ENCODE measurements at places on chromosomes 6 and 20.

DNA sequence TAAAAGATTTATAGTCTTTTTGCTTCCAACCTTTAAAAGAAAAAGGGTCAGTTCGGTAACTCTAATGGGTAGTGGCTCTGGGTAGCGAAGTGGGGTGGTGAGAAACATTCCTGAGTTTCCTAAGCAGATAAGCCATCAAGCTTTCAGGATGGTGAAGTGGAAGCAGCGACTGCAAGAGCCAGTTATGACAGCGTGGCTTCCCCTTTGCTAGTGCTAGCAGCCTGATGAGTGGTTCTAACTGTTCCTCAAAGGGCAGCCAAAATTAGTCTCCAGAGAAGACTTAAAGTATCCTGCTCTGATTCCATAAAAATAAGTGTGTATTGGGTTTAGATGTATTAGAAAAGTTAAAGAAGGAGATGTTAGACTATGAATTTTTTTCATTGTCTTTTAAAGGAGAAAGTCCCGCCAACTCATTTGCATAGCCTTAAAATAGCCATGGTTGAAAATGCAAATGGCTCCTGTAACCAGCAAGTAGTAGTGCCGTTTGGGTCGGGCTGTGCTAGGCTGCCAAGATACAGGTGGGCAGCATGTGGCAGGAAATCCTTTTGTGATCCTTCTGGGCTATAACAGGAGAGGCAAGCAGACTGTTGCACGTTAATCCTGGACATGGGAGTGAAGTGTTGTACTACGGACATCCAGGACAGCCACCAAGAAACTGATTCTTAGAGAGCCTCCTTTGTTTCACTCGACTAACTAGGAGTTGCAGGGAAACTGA is 18.0 kb downstream of the ELOVL2 start:
- no peak for DNase-seq

- DNase-seq = no peak
These were observed 2.2 kb upstream of the TUBB2B start for GRCh38 chr6:3229566-3230178.

DNA sequence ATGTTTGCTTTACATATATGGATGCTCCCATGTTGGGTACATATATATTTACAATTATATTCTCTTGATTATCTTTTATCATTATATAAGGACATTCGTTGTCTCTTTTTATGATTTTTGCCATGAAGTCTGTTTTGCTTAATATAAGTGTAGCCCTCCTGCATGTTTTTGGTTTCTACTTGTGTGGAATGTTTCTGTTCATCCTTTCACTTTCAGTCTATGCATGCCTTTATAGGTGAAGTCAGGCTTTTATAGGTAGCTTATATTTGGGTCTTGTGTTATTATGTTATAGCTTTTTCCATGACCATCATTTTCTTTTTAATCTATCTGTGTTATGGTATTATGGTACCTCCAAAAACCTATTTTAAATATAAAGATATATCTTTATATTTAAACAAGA is 612.5 kb upstream of the HS3ST5 start:
- DNase-seq = no peak

GRCh38 chr6:142819603-142820337 is 125.2 kb downstream of the HIVEP2 start:
- no peak for DNase-seq

- no peak for DNase-seq
These were observed 213.2 kb upstream of the NT5E start for GRCh38 chr6:85236636-85237035.

- DNase-seq = no peak
These were observed 111.0 kb downstream of the ATG5 start for GRCh38 chr6:106214531-106214930.

- no peak for DNase-seq
These were observed 31.8 kb upstream of the ELMO2 start for GRCh38 chr20:46438156-46438750.

- DNase-seq = no peak
These were observed at the start of gene LTB for GRCh38 chr6:31582230-31582643. LTB (minus strand) TSS chr6:31582424; CDS start chr6:31582417, 7 bp downstream.

DNA sequence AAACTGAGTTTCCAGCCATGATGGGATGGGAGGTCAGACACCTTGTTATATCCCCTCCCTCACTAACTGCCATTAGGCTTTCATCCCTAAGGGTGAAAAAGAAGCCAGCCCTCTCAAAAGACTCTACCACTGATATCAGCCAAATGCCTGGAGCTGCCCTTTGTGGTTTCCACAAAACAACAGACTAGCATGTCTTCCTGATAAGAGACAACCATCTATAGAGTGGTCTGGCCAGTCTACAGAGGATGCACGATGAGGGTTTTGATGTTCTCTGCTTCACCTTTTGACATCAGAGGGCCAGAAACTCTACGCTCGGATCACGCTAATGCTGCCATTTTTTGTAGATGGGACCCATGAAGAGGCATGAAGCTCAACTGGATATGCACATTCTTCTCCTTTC is 61.7 kb upstream of the ARHGAP18 start:
- no peak for DNase-seq

- DNase-seq = no peak
These were observed 48.9 kb upstream of the ARG1 start for GRCh38 chr6:131523988-131524673.

DNA sequence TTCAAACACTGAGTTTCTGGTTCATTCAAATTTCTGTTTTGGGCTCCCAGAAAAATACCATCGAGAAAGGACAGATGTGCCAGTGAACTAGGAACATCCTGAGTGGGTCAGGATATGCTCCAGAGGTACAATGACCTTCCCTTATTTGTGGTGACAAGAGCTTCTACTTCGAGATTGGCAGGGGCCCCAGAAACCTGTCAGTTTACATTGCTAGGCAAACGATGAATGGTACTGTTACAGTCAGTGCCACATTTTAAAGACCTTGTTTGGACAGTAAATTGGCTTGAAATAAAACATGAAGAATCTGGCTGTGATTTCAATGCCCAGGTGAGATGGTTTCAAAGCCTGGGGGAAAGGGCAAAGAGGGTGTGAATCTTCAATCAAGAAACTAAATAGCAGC is 454.5 kb upstream of the ID4 start:
- no peak for DNase-seq

DNA sequence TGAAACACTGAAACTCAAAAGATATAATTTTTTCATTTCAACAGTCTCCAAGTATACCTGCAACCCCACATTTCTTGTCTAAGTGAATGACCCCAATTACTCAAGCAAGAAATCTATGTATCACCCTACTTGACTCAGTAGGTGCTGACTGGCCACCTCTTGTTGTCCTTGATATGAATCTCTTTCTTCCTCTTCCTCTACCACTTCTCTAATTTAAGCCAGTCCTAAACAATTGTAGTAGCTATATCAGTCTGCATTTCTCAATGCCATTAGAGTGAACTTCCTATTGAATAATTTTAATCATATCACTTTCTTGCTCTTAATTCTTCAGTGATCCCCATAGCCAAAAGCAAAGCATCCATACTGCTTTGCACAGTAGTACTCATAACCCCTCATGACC is 93.2 kb downstream of the NKAIN2 start:
- DNase-seq = no peak

DNA sequence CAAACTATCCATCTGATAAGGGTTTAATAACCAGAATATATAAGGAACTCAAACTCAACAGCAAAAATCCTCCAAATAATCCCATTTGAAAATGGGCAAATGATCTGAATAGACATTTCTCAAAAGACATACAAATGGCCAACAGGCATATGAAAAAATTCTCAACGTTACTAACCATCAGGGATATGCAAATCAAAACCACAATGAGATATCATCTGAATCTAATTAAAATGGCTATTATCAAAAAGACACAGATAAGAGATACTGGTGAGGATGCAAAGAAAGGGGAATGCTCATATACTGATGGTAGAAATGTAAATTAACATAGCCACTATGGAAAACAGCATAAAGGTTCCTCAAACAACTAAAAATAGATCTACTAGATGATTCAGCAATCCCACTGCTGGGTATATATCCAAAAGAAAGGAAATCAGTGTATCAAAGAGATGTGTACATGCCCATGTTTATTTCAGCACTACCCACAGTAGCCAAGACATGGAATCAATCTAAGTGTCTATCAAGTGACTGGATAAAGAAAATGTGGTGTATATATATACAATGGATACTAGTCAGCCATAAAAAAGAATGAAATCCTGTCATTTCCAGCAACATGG is 6.1 kb upstream of the BRD2 start:
- no peak for DNase-seq

- DNase-seq = no peak
These were observed 628.0 kb downstream of the EPHA7 start for GRCh38 chr6:92791403-92791802.

DNA sequence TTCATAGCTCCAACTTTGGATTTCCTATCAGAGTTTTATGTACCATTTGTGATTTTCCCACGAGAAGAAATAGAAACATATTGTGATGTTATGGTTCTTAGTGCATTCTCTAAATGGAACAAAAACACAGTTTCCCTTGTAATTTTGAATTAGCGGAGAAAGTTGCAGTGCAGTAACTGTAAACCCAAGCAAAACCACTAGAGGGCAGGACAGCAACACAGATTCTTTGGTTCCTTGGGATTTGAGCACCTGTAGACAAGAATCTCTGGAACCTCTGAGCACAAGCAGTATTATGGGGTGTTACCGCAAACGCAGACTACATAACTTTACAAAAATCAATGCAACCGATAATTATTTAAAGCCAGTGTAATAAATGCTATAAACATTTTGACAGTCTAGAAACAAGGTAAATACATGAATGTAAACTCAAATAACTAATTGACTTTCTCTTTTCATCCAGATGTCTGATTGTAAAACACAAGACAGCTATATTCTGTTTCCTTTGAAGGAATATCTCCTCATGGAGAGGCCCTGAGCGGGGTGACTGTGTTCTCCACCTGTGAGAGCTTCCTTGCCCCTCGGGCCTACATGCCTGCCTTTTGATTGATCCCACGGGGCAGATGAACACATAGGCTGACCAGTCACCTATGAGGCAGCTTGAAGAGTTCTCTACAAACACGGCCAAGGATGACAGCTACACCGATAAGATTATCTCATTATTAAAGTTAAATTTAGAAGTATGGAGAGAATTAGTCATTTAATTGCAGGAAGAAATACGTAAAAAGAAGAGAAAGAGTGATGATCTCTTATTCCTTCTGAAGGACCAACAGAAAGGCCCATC is 67.5 kb upstream of the COL21A1 start:
- no peak for DNase-seq

DNA sequence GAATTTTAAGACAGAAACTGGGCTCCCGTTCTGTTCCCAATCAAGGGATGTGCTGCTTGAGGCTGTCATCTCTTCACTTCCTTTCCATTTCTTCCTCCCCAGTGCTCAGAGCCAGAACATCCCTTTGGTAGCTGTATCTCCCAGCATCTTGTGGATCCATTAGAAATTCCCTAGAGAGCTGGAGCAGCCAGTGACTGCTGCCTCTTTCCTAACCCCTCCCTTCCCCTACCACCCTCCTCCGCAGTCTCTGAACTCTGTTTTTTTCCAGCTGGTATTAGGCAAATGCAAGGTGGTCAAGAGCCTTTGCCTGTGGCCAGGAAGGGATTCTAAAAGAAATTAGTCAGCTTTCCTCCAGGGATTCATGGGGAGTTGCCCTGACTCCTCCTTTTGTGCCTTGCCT is 208.0 kb downstream of the EYA2 start:
- no peak for DNase-seq

GRCh38 chr20:2141600-2142575 is 40.3 kb downstream of the STK35 start:
- DNase-seq = no peak

DNA sequence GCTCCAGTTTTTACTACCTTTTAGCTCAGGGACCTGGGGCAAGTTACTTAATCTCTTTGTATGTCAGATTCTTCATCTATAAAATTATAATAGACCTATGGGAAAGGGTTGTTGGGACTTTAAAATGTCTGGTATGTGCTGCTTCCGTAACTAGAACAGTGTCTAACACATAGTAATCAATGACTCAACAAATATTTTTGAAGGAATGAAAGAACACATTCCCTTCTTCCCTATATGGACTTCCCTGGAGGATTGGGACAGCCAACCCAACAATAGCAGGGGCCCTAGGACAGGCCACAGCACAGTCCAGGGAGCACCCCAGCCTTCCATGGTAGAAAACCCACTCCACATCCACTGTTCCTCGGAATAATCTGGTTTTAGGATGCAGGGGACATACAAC is 50.7 kb upstream of the TPD52L1 start:
- no peak for DNase-seq

GRCh38 chr20:44309763-44310663 is 989 bp downstream of the FITM2 start:
- DNase-seq = no peak

DNA sequence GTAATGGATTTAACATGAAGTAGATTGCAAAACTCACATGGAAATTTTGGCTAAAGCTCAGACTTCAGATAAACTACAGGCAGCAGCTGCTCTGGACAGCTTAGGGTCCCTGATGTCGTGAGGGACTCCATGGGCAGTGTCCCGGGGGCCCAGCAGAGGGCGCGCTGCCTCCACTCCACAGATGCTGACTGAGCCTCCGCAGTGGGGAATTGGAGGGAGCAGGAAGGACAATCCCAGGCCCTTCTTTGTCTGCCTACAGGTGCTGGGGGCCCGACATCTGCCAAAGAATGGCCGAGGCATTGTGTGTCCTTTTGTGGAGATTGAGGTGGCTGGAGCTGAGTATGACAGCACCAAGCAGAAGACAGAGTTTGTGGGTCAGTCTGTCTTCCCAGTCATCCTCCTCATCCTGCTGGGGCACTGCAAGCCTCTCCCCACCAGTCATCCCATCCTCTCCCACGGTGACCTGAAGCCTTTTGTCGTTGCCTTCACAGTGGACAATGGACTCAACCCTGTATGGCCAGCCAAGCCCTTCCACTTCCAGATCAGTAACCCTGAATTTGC is 35.9 kb downstream of the PLCG1 start:
- DNase-seq = peak; percentile 53

GRCh38 chr20:62916703-62917476 is 9.4 kb downstream of the DIDO1 start:
- no peak for DNase-seq

GRCh38 chr6:129648819-129649491 is 61.0 kb downstream of the ARHGAP18 start:
- no peak for DNase-seq

- no peak for DNase-seq
These were observed 379.0 kb upstream of the FLRT3 start for GRCh38 chr20:14716351-14716801.

DNA sequence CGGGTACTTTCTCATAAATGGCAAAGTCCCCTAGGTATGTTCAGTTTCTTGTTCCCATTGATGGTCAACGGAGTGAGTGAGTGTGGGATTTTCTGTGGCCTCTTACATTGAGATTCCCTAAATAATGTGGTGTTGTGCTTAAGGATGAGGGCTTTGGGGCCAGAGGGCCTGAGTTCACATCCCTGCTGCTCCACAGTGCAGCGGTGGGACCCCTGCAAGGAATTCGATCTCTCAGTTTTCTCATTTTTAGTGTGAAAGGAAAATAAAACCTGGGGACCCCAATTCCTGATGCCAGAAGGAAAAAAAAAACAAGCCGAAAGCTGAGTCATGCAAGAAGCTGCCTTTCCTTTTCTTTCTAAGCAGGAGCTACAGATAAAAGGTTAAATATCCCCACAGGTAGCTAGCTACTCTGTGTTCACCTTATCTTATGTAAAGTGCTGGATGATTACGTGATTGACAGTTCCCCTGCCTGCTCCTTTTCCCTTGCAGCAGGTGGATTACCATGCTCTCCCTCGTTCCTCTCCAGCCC is 120.2 kb upstream of the CLDN20 start:
- no peak for DNase-seq

- no peak for DNase-seq
These were observed 20.0 kb downstream of the PLA2G7 start for GRCh38 chr6:46715141-46715540.

Measured in activated CD8-positive, alpha-beta memory T cell treated with anti-CD3 and anti-CD28 coated beads for 48 hours (primary cell).